Inflammatory macrophage treated with lipopolysaccharide for 4 hours (primary cell): ENCODE measurements at places on chromosomes 12 and 14.
A peak's percentile ranks its signal among the peaks of the same experiment; 100 is the strongest.

GRCh38 chr14:37900561-37900960 lies 305.1 kb downstream of the TTC6 start:
- DNase-seq = no peak

DNA sequence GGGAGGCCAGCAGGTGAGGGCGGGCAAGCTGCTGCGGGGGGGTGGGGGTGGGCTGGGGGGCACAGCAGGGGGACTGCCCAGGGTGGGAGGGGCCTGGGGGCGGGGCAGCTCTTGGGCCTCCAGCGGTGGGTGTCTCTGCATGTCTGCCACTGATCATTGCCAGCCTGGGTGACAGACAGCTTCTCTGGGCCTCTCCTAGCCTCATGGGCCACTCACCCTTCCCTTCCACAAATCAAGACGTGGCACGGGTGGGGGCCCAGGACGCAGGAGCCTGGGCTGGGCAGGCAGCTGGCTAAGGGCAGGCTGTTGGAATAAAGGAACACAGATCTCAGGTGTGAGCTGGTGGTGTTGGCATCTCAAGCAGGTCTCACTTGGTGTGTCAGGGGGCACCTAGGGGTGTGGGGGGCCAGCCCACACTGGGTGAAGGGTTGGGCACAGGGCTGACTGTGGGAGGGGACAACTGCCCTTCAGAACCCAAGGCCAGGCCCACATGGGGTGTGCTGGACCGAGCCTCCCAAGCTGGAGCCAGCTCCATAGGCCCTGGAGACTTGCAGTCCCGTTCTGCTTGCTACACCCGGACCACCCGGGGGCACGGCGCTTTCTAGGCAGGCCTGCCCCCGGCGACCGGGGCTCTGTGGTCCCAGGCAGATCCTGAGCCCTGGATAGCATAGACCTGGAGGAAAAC lies 3.0 kb downstream of the TEDC1 start:
- no peak for DNase-seq

GRCh38 chr12:121061831-121062230 lies 22.8 kb upstream of the OASL start:
- DNase-seq = peak; percentile 41

- DNase-seq = no peak
Measured at GRCh38 chr12:50620109-50620977, 115.6 kb downstream of the DIP2B start.

DNA sequence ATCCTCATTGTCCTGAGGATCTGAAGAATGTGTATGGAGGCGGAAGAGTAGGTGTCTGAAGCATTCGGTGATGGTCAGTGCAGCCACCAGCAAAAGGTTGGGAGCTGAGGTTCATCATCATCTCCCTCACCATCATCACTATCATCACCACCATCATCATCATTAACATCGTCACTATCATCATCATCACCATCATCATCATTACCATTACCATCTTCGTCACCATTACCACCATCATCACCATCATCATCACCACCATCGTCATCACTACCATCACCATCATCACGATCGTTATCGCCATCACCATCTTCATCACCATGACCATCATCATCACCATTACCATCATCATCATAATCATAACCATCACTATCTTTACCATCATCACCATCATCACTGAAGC lies 90.8 kb upstream of the TMEM132D start:
- no peak for DNase-seq

DNA sequence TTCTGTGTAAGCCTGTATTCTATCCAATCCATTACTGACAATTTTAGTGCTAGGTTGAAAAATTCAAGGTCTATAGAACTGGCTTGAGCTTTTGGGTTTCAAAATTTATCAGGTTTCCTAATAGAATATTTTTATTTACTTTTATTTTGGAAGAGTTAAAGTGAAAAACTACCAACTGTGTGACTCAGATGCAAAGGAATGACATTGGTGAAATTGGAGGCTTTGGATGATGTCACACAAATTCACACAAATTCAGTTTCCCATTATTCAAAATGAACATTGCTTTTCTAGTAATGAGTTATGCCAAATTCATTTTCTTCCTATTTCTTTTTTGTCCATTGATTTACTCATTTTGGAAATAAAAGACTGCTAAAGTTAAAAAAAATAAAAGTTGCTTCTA lies 186.9 kb downstream of the ALX1 start:
- no peak for DNase-seq

DNA sequence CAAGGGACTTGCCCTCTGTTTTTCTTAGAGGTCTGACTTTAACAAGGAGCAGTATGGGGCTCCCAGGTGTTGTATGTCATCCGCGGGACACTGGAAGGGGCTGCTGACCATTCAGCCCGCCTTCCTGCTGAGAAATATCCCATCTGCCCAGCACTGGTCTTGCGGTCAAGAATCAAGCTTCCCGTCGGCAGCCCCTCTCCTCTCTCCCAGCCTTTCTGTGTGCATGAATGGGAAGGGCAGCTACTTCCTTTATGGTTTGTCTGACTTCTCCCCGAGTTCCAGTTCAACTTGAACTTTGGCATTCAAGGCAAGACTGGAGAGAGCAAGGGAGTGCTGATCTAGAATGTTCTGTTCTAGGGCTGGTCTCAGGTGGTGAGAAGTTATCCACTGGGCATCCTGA lies 51.5 kb downstream of the PSMA6 start:
- no peak for DNase-seq

DNA sequence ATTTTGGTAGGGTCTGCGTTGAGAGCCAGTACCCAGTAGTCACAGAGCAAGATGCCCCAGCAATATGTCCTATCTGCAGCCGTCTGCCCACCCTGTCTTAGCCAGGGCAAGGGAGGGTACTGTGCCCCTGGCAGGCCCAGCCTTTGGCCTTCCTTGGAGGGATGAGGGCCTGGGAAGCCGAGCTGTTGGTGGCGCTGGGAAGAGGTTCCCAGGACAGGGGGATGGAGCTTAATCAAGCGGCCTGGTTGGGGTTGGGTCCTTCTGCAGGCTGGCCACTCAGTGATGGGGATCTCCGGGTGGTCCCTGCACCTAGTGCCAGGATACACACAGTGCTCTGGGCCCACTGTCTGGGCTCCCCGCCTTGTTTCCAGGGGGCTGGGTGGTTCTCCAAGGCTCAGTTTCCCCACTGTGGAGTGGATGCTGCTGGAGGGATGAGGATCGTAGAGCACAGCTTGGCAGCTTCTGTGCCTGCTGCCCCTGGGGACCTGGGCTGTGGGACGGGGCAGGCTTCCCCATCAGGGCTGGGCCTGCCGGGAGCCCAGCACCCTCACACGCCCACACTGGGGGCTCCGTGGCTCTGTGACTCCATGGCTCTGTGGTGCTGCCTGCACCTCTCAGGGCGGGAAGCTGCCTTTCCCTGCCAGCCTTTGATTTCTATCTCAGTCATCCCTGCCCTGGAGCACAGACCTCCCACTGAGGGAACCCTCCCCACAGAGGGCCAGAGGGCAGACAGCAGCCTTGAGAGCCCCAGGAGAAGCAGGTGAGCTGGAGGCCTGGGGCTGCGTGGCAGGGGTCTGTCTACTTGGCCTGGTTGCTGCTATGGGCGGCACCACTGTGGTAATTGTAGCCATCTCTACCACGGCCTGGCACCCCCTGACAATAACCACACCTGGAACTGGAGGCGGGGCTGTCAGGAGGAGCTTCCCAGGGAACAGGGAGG lies 357.0 kb downstream of the TMEM121 start:
- no peak for DNase-seq

DNA sequence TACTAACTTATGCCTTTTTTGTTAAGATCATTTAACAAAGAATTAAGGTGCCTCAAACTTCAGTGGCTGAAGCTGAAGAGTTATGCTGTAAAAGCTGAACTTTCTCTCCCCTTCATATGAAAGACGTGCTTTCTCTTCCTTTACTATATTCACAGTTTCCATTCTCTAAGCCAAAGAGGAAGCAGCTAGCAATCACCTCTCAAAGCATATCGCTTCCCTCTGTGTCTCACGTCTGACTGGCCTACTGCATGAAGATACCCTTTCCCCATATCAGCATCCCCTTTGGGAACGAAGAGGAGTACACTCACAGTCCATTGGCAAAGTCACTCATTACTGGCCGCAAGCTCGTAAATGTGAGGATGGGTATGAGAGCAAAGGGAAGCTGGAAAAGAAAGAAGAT lies 34.9 kb downstream of the SLC11A2 start:
- DNase-seq = peak; percentile 43

DNA sequence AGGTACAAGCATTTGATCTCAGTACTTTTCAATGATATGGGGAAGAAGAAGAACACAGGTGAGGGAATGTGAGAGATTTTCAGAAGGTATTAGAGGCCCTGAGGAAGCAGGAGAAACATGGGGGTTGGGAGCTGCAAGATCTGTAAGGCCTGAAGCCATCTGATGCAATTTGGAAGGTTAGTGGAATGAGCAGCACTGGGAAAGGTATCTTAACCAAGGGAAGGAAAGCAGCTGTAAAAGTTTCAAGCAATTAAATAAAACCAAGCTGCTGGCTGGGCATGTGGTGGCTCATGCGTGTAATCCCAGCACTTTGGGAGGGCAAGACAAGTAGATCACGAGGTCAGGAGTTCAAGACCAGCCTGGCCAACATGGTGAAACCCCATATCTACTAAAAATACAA lies 104.4 kb upstream of the PARP11 start:
- DNase-seq = no peak

DNA sequence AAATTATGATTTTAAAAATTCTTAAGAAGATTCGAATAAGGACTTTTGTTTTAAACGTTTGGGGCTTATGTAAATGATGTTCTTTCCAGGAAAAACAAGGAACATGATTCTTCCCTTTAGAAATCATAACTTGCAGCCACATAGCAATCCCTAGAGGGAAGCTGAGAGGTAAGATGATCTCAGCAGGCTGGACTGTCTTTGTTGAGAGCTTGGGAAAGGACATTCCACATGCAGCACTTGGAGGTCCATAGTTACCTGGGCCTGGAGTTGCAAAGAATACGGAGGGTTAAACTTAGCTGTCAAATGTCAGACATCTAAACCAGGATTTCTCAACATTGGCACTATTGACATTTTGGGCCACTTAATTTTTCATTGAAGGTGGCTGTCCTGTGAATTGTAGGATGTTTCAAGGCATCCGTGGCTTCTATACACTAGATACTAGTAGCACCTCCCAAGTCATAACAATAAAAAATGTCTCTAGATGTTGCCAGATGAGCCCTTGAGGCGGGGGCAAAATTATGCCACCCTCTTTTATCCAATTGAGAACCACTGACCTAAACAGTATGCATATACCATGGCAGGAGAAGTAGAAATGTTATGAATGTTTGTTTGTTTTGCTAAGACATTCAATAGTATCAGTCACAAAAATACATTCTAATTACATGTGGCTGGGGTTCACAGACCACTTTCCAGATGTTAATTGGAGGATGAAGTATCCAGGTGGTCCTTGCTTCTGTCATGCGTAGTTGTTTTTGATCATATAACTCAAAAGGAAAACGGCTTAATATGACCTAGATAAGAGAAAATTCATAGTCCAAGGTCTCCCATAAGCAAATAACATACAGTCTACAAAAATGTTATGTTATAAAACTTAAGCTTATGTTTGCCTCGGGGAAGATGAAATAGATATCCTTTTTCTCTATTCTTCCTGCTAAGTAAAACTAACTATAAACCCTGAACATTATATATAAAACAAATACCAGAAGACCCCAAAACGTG lies 30.5 kb downstream of the TTC6 start:
- no peak for DNase-seq

GRCh38 chr12:25992026-25992782 lies 33.7 kb downstream of the RASSF8 start:
- no peak for DNase-seq

GRCh38 chr14:47220096-47220495 lies 455.3 kb downstream of the MDGA2 start:
- DNase-seq = no peak

GRCh38 chr12:125418902-125419564 lies 353.8 kb downstream of the AACS start:
- no peak for DNase-seq

DNA sequence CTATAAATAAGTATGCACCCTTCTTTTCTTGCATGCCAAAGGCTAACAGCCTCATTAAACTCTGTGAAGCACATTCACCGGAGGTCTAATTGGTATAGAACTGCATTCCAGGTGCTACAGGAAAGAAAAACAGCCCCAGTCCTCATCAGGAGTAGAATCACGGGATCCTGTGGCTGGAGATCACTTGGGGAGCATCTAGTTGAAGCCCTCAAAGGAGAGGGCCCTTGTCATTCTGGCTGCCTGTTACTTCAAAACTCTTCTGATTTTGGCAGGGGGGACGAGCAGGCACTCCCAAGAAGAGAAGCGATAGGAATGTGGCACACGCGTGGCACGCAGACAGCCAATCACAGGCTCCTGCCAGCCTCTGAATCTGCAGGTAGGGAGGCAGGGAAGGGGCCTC lies 154.4 kb downstream of the TTC7B start:
- no peak for DNase-seq

DNA sequence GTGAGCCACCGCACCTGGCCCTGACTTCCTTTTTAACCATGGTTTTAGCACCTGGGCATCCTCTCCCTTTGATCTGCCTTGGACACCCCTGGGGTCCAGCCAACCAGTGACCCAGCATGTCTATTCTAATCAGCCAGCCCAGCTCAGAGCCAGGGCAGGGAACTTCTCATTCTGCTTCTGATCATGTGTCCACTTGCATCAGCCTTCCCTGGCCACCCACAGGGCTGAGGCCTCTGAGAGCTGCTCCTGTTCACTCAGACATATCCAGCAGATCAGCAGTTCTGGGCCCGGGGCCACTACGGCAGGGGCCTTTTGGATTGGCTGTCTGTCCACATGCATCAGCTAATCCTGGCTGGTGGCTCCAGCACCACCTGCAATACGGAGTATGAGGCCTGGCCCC lies 117.9 kb upstream of the MAP1LC3B2 start:
- peak; percentile 90 for DNase-seq

DNA sequence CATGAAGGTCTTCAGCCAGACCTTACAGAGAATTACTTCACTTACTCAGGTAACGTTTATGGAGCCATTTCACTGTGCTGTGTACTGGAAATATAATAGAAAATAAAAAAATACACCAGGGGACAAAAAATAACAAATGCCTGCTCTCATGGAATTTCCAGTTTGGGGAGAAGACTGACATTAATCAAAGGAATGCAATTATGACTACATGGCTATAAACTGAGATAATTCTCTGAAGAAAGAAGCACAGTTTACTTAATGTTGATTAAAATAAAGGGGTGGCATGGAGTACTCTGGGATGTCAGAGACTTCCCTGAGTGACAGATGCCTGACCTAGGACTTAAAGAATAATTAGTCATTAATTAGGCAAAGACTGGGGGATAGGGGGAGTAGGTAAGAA lies 59.0 kb downstream of the DENND5B start:
- no peak for DNase-seq

- DNase-seq = no peak
Measured at GRCh38 chr14:101018561-101019290, 115.2 kb upstream of the RTL1 start.

GRCh38 chr12:6891646-6892001 lies 13.0 kb upstream of the LRRC23 start:
- DNase-seq = no peak
